ENCODE measurements at places on chromosomes 1 and 21.

DNA sequence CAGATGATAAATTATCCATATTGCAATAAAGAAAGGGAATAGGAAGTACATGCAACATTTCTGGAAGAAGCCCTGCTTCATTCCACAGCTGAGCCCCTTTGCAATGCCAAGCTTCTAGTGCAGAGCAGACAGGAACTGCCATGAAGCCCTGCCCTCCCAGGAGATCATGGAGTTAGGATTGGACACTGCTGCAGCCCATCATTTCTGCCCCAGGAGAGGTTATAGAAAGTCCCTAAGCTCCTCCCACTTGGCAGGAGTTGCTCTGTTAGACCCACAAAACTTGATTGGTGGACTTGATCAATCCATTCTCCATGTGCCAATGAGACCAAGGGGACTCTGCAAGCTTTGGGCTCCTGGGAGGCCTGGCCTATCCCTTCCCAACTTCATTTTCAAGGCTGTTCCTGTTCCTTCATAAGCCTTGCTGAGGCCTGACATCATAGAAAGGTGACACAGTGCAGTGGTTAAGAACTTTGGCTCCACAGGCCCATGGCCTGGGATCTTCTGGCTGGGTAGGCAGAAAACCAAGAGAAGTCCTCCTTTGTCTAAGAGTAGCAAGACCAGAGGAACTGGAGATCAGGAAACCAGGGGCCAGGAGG, 1.3 kb upstream of the LAPTM5 start:
- DNase-seq = no peak

DNA sequence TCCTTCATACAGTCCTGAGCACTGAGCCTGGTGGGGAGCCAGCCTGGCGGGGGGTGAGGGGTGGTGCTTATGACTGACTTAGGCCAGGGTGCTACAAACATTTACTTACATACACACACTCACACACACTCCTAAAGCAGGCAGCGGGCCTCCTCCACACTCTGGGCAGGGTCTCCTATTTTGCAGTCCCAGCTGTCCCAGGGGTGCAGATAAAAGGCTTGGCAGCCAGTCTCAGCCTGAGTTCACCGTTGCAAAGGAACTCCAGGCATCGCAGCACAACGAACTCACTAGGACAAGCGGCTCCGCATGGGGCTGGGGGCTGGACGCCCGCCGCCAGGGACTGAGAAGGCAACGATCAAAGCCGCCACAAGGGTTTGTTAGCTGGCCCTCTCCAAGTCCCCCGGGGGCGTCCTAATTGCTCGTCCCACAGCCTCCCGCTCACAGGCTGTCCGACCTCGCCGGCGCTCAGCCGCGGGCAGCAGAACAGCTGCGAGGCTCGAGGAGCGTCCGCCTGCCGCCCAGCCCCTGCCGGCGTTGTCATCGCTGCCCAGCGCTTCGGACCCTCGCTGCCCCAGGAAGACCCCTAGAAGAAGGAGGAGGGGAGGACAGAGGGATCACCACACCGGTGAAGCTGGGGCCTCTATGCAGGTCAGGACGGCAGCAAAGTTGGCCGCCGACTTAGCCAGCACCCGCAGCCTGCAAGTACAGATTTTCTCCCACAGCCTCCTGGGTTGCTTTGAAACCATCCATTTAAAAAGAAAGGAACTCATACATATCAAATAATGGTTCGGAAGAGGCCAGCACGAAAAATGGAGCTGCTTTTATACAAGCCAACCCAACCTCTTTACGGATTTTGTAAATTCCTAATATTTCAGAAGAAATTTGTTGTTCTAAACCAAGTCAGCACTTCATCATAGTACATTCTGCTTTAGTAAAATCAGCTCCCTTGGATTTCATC, 6.2 kb downstream of the BARHL2 start:
- no peak for DNase-seq

DNA sequence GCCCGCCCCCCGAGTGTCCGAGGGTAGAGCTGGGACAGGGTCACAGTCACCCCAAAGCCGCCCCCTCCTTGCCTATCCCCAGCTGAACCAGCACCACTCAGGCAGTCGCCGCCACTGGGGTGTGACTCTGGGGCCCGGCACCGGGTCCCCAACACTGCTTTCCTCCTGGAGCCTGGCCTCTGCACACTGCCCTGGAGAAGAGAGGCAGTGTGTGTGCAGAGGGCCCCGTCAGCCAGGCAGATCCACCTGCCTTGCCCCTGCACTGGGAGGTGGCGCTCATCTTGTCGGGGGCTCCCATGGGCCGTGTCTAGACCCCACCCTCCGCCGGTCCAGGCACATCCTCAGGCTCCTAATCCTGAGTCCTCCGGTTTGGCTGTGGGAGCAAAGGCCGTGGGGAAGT, 15.7 kb downstream of the FAAP20 start:
- no peak for DNase-seq

DNA sequence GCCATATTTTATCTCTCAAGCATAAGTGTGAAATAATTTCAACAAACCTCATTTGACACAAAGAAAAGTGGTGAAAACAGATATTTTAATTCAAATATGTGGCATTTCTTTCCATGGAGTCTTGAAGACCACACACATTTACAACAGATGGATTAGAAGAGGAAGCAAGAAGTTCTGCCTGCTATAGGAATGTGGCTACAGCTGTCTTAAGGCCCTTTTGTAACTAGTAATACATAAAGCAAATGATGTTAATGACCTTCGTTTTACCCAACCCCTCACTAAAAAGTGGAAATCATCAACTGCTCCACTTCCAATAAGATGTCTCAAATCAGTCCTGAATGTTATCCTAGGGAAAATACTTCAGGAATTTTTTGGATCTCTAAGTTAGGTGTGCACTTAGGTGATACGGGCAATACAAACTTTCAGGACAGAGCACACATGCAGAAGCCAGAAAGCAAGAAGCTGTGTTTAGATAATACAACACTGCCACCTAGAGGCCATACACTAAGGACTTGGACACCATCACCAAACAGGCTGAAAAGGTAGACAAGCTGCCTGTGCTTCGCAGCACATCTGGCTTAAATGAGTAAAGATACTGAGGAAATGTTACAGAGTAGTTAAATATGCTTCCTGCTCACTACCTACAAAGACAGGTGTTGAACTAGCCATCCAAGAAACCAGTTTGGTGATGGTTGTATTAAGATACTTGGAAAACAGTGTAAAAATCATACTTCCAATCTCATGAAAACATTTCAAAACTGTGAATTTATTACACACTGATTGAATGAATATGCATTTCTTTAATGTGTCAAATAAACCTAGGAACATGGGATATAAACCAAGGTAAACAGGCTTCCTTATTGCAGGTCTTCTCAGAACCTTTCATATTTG, 24.4 kb downstream of the RRAGC start:
- DNase-seq = peak; percentile 86

- DNase-seq = no peak
Measured at GRCh38 chr1:167916766-167917511, 3.0 kb upstream of the ADCY10 start.

Measured in right renal pelvis (tissue), 4 donors.